ENCODE measurements at places on chromosomes 7 and 10.

- DNase-seq: no peak
These were observed 2.3 kb upstream of the MIOS start for GRCh38 chr7:7564323-7564780.

DNA sequence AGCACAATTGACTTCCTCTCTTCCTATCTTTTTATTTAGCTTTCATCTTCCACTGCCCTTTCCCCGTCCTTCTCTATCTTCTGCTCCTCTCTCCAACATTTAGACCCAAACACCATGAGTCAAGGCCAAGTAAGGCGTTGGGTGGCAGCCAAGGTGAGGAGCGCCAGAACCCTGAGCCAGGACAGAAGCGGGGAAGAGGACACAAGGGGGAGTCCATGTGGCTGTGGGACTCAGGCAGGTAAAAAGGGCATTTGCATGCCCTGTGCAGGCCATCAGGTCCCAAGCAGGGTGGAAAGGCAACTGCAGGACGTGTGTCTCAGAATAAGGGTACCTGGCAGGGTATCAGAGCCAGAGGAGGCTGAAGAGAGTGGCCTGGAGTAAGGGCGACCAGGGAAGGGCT is 192.4 kb upstream of the PFKP start:
- no peak for DNase-seq

GRCh38 chr10:51960494-51960895 is 261.1 kb upstream of the CSTF2T start:
- DNase-seq: peak; percentile 62

DNA sequence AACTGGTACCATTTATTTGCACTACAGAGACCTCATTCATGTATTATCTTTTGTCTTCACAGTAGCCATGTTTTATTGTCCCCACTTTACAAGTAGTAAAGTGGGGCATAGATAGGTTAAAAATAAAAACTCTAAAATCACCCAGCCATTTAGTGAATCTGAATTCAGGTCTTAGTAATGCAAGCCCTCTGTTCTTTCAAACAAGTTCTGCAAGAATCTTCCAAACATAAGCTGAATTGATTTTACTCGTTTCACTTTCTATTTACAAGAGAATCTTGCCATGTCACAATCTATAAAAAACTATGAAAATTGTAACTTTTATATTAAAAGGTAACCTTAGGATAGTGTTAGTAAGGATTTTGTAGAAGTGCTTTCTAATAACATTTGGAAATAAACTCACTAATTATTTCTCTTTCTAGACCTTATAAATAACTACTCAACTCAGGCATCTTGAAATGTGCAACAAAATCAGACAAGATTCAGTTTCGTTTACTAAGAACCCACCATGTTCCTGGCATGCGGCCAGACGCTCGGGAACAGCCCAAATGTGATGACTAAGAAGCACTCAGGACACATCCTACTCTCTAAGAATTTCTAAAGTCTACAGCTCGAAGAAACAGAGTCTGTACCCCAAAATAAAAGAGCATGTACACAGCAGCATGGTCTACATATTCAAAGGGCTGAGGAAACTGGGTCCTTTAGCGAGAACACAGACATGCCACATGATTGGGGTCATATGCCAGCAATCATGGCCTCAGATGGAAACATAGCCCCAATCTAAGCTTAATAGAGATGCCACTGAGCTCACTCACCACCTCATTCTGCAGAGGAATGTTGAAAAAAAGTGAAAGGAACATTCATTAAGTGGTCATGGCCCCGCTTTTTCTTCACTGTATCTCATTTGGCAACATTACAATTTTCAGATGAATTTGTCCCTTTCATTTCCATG is 167.6 kb downstream of the AMPH start:
- DNase-seq: no peak

GRCh38 chr7:114422507-114423501 is 8.2 kb downstream of the FOXP2 start:
- peak; percentile 23 for DNase-seq

GRCh38 chr7:119572132-119572531 is 700.8 kb upstream of the KCND2 start:
- no peak for DNase-seq

DNA sequence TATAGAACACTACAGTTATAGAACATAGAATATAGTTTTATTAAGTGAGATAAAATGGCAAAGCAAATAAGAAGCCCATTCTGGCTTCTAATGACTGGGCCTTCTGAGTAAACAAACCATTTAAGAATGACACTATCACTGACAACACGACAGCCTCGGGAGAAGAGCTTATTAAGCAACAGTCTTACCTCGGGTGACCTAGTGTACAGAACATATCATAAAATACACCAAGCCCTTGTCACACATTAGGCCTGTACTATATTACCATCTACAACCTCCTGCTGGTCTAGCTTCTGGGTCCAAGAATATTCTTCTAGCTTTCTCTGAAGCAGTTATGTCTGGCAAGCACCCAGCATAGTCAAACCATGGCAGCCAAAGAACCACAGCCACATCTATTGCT is 32.0 kb downstream of the CCDC186 start:
- no peak for DNase-seq

- no peak for DNase-seq
These were observed 65.9 kb upstream of the FAM133B start for GRCh38 chr7:92656121-92656520.

DNA sequence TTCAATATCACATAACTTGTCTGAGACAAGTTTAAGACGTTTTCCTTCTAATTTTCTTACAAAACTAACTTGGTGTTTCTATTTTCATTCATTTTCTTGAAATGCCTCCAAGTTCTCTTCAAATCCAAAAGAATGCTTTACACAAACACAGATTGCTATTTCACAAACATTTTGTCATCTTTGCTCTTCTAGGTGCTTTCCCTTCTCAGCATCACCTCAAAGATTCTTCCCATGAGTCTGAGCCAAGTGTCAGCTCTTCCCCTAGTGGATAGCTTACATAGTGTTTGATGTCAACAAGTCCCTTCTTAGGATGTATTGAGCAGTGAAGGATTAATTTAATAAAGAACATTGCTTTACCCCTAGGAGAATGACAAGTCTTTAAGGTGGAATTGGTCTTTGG is 38.1 kb upstream of the SEMA3A start:
- no peak for DNase-seq

DNA sequence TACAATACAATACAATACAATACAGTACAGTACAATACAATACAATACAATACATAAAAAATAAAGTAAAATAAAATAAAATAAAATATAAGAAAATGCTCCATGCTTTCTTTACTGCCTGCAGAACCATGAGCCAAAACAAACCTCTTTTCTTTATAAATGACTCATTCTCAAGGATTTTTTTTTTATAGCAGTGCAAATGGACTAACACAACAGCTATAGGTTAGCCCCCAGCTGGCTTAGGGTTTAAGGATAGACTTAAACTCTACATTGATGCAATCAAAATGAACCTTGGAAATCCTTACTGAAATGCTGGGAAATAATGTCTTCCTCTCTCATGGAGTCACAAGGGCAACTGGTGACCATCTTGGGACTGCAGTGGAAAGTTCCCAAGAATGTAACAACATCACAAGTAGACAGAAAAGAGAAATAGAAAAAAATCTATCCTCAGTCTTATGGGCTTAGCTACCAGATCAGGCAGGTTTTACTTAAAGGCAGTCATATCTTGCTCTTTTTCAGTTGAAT is 348.9 kb downstream of the ARL4A start:
- DNase-seq: no peak

- DNase-seq: no peak
These were observed 5.0 kb downstream of the FOXP2 start for GRCh38 chr7:114419441-114420272.

- DNase-seq: no peak
These were observed 182.0 kb upstream of the GHITM start for GRCh38 chr10:83957168-83957947.

- DNase-seq: peak; percentile 43
These were observed 412 bp downstream of the PIP4K2A start for GRCh38 chr10:22713853-22714478.

DNA sequence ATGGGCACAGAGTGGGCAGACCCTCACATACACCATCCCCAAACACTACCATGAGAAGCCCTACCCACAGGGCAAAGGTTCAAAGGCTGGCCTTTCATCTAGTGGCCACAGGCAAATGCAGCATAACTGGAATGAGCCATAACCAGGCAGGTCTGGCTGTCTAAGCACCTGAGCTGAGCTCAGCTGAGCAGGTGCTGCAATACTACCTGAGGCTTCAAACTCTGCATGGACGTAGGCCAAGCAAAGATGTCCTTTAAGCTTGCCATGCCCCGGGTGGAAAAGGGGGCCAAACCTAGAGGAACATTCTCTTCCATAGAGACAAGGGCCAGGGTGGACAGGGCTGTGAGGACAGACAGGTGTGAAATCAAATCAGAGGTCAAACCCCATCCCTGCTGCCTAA is 65.3 kb upstream of the CAMK2B start:
- no peak for DNase-seq

DNA sequence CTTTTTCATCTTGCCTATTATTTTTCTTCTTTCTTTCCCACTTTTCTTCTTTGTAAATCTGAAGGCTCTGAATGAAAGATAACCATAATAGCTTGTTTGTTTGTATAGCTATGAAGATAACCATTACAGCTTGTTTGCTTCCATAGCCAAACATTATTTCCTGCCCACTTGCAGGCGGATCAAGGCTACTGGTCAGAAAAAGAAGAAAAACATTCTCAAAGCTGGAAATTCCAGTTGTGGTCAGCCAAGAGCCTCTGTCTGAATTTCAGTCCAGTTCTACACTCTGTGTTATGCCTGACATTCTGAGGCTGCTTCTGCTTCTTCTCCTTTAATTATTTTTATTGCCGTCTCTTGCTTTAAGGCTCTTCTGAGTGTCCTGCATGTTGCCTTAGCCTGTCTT is 48.9 kb downstream of the TMEM178B start:
- DNase-seq: no peak

DNA sequence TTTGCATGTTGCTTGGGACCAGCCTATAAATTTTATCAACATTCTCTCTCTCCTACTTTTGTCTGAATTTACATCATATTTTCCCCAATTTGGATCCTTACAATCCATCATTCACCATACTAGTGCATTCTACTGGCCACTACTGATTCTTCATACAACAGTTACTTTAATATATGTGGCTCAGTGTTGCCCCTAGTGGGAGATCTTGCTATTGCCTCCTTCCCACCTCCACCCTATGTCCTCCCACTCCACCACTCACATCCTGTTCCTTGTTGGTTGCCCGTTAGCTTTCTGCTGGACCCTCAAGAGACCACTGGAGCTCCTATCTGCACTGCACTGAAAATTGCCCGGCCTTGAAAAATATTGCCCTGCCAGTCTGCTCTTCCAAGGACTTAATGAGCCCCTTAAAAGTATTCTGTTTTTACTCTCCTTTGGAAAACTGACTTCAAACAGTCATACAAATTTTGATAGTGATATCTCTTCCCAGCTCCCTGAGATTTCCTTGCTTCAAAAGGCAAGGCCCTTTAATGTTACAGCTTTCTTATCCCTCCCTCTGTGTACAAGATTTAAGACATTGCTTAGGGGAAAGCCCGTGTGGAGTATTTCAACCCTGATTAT is 243.2 kb upstream of the TMEM229A start:
- peak; percentile 26 for DNase-seq

DNA sequence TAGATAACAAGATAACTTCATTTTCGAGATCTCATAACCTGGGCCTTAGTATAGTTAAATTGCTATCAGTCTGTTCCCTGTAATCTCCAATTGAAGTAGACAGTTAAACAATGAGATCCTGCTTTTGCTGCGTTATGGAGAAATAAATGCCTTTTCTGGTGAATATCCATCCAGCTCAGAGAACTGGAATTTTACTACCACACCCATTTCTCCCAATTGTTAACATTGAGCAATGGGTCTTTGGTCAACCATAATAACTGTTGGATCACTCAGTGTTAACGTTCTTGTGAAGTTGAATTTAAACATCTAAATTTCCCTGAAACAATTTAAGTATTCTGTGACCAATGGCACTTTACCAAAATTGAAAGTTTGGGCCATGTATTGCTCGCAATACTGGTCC is 3.0 kb downstream of the CALU start:
- no peak for DNase-seq

- DNase-seq: no peak
These were observed 13.1 kb downstream of the PIP4K2A start for GRCh38 chr10:22701132-22701826.

DNA sequence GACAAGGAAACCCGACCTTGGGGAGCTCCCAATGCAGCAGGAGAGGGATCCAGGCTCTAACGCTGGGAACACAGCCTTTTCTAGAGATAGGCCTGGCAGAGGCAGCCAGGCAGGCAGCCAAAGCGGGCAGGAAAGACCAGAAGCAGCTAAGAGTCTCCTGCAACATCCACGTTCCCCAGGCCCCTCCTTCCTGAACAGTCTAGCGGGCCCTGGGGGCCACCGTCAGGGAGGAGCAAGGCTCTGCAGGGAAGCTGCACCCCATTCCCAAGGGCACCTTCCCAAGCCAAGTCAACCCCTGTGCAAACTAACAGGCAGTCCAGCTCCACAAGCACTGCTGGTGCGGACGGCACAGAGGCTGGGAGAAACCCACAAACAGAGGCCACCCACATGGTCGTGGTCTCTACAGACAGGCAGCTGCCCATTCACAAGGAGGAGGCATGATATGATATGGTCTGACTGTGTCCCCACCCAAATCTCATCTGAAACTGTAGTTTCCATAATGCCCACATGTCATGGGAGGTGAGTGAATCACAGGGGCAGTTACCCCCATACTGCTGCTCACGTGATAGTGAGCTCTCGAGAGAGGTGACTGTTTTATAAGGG is 115.7 kb downstream of the MAD1L1 start:
- no peak for DNase-seq

- DNase-seq: peak; percentile 86
These were observed 37.0 kb upstream of the TES start for GRCh38 chr7:116173051-116174028.

- no peak for DNase-seq
These were observed 964.4 kb downstream of the PCDH15 start for GRCh38 chr10:53836638-53837037.

DNA sequence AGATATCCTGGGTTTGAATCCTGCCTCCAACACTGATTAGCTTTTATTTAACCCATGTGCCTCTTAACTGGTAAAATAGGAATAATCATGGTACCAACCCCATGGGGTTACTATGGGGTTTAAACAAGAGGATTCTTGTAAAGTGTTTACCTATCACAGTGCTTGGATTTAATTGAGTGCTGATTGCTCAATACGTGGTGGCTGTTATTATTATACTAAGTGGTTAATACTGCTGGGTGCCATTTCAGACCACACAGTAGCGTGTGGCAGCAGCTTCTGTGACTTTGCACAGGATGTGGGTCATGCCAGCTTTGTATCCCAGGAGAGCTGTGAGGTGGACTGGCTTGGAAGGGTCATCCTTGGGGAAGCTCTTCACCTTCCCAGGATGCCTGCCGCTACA is 177.2 kb downstream of the SEC23IP start:
- no peak for DNase-seq

GRCh38 chr7:98024075-98024474 is 34.1 kb upstream of the OCM2 start:
- no peak for DNase-seq

- no peak for DNase-seq
These were observed 273.3 kb downstream of the CAMK1D start for GRCh38 chr10:12622691-12623090.

GRCh38 chr10:20195076-20195475 is 378.8 kb downstream of the PLXDC2 start:
- DNase-seq: no peak

GRCh38 chr7:45563941-45564461 is 10.2 kb upstream of the ADCY1 start:
- DNase-seq: no peak

Measured in Kasumi-1 (cell line).